GM12878 (cell line): ENCODE measurements at places on chromosomes 3 and 15.
A peak's percentile ranks its signal among the peaks of the same experiment; 100 is the strongest.

GRCh38 chr3:186525369-186526255, 18.6 kb downstream of the CRYGS start:
- DNase-seq: no peak

GRCh38 chr3:29332195-29332637, 51.3 kb downstream of the RBMS3 start:
- no peak for DNase-seq

GRCh38 chr15:41958002-41958420, 14.3 kb downstream of the EHD4 start:
- DNase-seq: no peak

DNA sequence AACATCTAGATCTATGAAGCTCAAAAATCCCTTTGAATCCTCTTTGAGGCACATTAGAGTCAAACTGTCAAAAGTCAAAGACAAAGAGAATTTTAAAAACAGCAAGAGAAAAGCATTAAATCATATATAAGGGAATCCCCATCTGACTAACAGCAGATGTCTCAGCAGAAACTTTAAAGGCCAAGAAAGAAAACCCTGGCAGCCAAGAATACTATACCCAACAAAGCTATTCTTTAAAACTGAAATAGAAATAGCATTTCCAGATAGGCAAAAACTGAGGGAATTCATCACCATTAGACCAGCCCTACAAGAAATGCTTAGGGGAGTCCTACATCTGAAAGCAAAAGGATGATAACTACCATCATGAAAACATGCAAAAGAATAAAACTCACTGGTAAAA, 211.2 kb upstream of the PDZRN3 start:
- no peak for DNase-seq

DNA sequence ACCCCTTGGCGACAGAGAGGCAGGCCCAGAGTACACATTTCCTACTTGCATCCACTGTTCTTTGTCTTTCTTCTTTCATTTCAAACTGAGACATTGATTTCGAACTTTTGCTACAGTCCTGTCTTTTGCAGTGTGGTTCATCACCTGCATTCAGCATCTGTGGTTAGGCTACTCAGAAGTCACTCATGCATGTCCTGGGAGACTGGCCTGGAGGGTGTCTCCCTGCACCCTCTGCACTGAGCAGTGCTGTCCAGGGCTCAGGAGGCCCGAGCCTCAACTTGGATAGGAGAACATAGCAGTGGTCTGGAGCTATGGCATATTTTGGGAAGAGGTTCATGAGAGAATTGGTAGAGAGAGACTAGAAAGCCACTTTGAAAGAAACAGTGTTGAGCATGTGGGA, 240.2 kb upstream of the TPRG1 start:
- DNase-seq: no peak

- DNase-seq: no peak
These were observed 9.7 kb upstream of the CRBN start for GRCh38 chr3:3189102-3189727.

GRCh38 chr3:23964537-23965235, 19.6 kb downstream of the NR1D2 start:
- DNase-seq: no peak

GRCh38 chr3:58627941-58628340, 38.6 kb downstream of the FAM3D start:
- no peak for DNase-seq

GRCh38 chr15:77139312-77139711, 68.4 kb upstream of the TSPAN3 start:
- DNase-seq: no peak

GRCh38 chr3:15377961-15378791, 45.8 kb upstream of the SH3BP5 start:
- peak; percentile 81 for DNase-seq

- peak; percentile 52 for DNase-seq
These were observed 209.5 kb upstream of the LRRN1 start for GRCh38 chr3:3589715-3590130.

DNA sequence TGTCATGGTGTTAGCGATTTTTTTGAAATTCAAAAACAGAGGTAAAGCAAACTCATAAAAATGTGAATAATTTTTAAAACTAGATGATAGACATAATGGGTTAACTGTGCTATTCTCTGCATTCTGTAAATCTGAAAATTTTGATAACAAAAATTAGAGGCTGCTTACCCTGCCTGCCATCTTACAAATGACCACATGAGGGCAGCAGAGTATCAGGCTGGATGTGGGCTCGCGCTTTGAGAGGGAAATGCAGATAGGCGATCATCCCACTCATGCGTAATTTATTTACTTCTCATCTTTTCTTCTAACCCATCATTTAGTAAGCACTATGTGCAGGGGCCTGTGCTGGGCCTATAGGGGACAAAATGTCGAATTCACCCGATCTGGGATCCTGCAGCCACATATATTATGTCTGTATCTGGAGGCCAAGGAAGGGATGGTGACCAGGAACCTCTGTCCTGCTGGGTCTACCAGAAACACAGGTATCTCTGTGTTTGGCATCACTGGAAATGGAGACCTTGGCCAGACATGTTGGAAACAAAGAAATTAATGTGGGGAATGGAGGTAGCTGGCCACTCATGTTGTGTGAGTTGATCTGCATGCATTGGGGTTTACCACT, 7.8 kb upstream of the RAD18 start:
- DNase-seq: no peak

DNA sequence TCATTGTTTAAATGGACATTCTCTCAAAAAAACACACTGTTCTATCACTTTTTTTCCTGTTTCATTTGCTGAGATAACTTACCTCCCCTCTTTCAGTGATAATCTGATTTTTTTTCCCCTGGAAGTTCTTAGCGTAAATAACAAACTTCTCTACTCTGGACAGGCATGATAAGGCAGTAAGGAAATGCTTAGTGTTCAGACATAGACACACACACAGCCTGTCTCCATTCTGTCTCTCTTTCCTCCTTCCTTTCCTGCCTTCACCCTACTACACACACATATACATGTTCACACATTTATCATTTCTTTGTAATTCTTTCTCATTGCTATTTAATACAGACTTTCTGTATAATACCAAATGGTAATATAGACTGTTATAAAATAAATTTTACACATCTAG, 470.8 kb upstream of the ROBO1 start:
- no peak for DNase-seq

- DNase-seq: peak; percentile 40
These were observed 265.2 kb downstream of the SUCLG2 start for GRCh38 chr3:67389176-67389575.

DNA sequence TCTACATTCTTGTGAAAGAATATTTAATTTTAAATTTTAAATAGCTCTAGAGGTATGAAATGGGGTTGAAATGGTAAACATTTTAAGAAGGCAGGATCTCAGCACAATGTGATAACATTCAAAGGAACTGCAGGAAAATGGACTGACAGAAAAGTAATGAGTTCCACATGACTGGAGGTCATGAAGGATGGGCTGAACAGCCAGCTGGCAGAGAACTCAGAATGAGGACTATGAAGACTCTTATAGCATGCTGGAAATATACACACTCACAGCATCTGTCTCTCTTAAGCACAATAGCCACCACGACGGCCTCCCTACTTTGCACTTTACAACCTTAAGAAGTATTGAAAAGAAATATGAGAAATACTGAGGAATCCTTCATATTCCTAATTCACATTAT, 94.7 kb downstream of the TNIK start:
- DNase-seq: no peak

DNA sequence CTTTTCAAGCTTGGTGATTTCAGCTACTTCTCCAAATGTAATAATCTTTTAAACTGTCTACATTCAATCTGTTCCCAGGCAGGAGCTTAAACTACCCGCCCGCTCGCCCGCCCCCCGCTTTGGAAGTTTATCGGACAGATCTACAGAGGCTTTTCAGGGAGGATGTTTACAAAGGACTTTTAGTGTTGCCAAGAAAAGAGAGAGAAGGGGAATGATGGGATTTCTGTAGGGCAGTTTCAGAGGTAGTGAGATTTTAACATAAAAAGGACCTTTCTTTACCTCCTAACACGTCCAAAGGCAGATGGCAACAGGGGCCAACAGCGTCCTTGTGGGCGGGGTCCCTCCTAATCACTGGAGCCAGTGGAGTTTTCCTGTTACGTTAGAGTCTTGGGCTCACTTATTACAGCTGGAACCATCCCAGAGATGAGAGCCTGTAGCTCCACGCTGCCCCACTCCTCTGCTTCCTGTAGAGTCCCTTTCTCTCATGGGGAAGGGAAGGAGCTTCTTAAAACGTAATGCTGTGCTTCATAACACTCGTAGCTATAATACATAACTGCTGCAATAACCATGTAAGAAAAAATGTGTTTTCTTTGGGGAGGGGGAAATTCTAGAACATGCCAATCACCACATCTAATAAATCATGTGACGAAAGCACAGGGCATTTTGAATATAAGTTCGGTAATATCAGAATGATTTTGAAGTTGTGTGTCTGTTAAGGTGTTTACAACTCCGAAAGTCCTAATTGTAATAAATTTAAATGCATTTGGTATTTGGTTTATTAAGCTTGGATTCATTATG, 30.9 kb downstream of the HES1 start:
- DNase-seq: no peak

- DNase-seq: no peak
These were observed 17.7 kb upstream of the HERC1 start for GRCh38 chr15:63851431-63851830.

DNA sequence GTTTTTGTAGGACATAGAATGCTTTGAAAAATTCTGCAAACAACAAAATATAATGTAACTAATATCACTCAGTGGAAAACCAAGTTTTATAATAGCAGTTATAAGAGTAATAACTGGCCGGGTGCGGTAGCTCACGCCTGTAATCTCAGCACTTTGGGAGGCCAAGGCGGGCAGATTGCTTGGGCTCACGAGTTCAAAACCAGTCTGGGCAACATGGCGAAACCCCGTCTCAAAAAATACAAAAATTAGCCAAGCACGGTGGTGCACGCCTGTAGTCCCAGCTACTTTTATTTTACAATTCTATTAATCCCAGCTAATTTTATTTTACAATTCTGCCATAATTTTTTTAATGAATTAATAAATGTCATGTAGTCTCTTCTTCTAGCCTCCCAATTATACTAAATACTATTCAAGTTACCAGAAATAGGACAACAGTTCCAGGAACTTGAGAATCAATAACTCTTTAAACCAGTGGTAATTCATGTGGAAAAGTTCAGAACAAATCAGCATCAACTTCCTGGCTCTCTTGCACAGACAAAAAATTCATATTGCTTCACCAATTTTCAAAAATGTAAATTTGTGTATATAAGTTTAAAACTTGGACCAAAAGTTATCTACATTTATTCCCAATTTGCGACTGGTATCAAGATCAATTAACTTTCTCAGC, 2.2 kb downstream of the DENND4A start:
- DNase-seq: no peak

DNA sequence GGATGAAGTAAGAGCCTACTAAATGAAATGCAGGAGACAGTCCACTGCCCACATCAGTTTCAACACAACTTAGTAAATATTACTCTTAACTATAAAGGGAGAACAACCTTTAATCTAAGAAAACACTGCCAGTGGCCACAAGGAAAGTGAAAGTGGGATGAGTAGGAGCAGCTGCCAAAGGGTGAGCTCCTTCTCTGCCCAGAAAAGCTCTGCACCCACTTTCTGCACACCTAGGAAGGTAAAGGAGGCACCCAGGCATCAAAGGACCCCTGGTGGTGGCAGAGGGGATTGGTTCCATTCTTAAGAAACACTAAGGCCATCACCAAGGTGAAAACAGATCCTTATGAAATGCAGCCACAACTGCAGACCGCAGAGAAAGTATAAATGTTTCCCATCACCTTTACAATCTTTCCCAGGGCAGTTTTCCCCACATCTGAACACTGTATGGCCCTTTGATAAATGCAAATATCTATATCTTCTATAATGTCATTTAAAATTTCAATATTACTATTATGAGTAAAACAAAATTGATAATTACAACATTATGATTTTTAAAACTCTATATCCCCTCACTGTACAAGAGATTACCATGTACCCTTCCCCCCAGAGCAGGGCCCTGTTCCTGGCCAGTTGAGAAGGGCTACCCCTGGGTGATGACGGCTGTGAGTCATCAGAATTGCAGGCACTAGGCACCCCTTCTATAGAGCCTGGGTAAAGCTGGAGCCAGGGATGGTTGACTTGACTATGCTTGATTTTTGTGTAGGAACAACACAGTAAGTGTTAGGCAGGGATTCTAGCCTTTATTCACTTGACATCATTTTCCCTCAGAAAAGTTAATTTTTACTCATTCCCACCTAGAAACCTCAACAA, 92.0 kb downstream of the SNRK start:
- peak; percentile 4 for DNase-seq

GRCh38 chr3:58271901-58272501, 34.0 kb upstream of the RPP14 start:
- no peak for DNase-seq

- no peak for DNase-seq
These were observed 22.3 kb upstream of the C2CD4B start for GRCh38 chr15:62187425-62187824.

DNA sequence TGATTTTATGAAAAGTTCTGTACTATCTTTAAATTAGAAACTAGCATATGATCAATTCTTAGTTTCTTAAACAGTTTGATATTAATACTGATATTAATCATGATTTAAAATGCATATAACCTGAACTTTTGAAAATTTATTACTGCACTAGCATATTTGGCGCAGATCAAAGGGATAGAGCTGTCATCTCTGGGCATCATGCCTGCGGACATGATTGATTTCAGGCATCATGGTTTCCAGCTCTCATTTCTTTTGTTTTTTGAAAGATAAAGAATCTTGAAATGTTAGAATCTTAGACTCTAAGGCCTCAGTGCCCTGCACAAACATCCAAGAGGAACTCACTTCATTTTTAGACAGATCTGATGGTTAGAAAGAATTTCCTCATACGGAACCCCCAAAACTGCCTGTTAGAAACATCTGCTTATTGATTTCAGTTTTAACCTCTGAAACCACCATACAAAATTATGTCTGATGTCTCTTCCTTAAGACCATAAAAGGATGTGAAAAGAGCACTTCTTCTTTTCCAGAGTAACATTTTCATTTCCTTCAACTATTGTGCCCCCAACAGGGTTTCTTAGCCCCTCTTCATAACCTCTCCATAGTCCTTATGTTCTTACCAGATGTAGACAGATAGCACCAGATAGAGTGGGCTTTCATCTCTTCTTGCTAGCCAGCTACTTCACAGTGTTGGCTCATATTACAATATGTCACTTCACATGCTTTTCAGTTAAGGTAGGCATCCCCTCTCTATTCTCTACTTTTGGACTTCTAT, 110.8 kb downstream of the BBX start:
- DNase-seq: peak; percentile 56

- DNase-seq: no peak
These were observed 202.0 kb downstream of the UBE3A start for GRCh38 chr15:25236861-25237155.

GRCh38 chr3:14158370-14158769, 20.0 kb downstream of the XPC start:
- no peak for DNase-seq

- no peak for DNase-seq
These were observed 203.5 kb downstream of the MECOM start for GRCh38 chr3:169460035-169460434.
